Osteoblast (primary cell): ENCODE measurements at places on chromosomes 1 and 21.
A peak's percentile ranks its signal among the peaks of the same experiment; 100 is the strongest.

DNA sequence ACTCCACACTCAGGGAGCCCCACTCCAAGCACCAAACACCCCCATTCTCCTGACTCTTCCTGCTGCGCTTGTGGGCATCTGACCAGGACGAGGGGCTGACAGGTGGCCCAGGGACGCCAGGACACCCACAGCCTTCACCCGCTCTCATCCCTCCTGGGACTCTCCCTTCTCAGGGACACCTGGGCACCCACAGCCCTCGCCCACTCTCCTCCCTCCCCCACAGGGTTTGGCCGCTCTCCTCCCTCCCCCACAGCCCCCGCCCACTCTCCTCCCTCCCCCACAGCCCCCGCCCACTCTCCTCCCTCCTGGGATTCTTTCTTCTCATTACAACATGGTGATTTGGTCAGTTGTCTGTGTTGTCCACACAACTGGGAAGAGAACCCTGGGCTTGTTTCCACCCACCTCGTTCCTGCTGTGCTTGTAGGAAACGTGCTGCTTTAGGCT is 43.4 kb downstream of the PRDM15 start:
- no peaks in the 10 kb centered on the region for H3K4me1 ChIP-seq
- no peak overlapping the region for H3K27ac ChIP-seq
- peaks cover 18% of the 10 kb centered on the region for H3K36me3 ChIP-seq
- DNase-seq: no peak

- no peak for DNase-seq
- no peaks in the 10 kb centered on the region for H3K4me1 ChIP-seq
- no peaks in the 10 kb centered on the region for H3K36me3 ChIP-seq
- peaks cover 11% of the 10 kb centered on the region for H3K27me3 ChIP-seq
Measured at GRCh38 chr1:230056098-230056497, 10.9 kb upstream of the GALNT2 start.

DNA sequence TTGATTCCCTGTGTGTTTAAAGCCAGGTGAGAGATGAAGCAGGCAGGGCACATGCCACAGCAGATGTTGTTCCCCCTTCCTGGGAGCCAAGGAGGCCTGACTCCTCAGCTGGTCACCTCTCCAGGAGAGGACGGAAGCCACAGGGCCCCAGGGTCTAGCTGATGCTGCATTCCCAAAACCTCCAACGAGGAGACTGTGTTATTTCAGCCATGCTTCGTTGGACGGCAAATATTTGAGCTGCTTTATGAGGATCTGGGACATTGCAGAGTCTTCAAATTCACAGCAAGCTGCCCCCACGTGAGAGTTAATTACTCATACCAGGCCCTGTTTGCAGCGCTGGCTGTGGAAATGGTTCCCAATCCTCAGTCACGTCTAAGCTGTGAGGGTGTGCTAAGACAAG is 85.3 kb downstream of the CDC7 start:
- peaks cover 16% of the 10 kb centered on the region for H3K4me1 ChIP-seq
- H3K36me3 ChIP-seq: no peaks in the 10 kb centered on the region
- H3K27me3 ChIP-seq: no peaks in the 10 kb centered on the region
- no peak for DNase-seq

GRCh38 chr1:225688345-225688744 is 35.4 kb upstream of the ENAH start:
- peaks cover 35% of the 10 kb centered on the region for H3K4me1 ChIP-seq
- H3K36me3 ChIP-seq: no peaks in the 10 kb centered on the region
- H3K27ac ChIP-seq: no peak overlapping the region
- H3K27me3 ChIP-seq: no peaks in the 10 kb centered on the region

DNA sequence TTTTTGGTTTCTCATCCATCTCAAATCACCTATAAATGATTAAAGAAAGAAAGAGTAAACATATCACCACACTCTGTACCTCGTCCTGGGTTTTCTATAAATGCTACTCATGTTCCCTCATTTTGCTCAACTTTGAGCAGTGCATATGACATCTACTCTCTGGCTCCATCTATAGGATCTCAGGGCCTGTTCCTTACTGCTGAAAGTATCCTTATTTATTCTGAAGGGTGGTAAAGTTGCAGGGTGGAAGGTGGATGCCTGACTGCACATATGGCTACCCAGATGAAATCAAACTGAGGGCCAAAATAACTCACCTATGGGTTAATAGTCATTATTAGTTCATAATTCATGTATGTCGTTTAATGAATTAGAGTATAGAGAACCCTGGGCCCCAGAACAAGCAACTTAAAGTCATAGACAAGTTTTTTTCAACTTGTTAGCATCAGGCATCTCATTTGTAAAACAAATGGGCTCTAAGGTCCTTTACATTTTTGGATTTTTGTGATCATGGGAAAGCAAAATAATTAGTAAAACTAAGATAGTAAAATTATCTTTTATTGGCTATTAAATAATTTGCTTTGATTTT is 46.5 kb downstream of the NCF2 start:
- peaks cover 65% of the 10 kb centered on the region for H3K36me3 ChIP-seq
- H3K27me3 ChIP-seq: no peaks in the 10 kb centered on the region
- no peak overlapping the region for H3K4me3 ChIP-seq
- H3K4me1 ChIP-seq: no peaks in the 10 kb centered on the region
- no peak overlapping the region for H3K27ac ChIP-seq

- H3K27me3 ChIP-seq: no peaks in the 10 kb centered on the region
- H3K27ac ChIP-seq: no peak overlapping the region
- DNase-seq: no peak
Measured at GRCh38 chr1:160827418-160827817, 31.4 kb downstream of the LY9 start.

GRCh38 chr1:184576822-184577221 is 177.8 kb downstream of the EDEM3 start:
- H3K27ac ChIP-seq: no peak overlapping the region
- H3K4me1 ChIP-seq: no peaks in the 10 kb centered on the region
- no peak for DNase-seq
- H3K36me3 ChIP-seq: no peaks in the 10 kb centered on the region
- H3K4me3 ChIP-seq: no peak overlapping the region
- no peaks in the 10 kb centered on the region for H3K27me3 ChIP-seq

- DNase-seq: no peak
- H3K36me3 ChIP-seq: no peaks in the 10 kb centered on the region
- no peaks in the 10 kb centered on the region for H3K27me3 ChIP-seq
Measured at GRCh38 chr21:24988941-24989340, 618.3 kb downstream of the MRPL39 start.

- no peaks in the 10 kb centered on the region for H3K36me3 ChIP-seq
- no peak for DNase-seq
- no peaks in the 10 kb centered on the region for H3K27me3 ChIP-seq
- no peak overlapping the region for H3K4me3 ChIP-seq
Measured at GRCh38 chr1:220970311-220970710, 91.1 kb downstream of the HLX start.

DNA sequence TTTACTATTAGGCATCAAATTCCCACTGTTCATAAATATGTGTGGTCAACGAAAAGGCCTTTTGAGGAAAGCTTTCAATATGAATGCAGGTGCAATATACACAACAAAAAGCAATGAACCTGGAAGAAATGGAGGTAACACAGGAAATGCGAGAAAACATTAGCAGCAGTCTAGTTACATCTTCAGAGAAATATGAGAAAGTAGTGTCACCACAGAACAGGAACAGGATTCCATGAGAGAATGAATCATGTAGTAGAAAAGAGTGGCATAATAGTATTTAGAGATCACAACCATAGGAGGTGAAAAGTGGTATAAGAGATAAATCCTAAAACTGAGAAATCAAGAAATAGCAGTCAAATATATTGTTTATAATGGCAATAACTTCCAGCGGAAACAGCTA is 103.7 kb downstream of the AK5 start:
- H3K4me3 ChIP-seq: no peak overlapping the region
- H3K36me3 ChIP-seq: no peaks in the 10 kb centered on the region
- no peaks in the 10 kb centered on the region for H3K27me3 ChIP-seq
- H3K4me1 ChIP-seq: peaks cover 5% of the 10 kb centered on the region

DNA sequence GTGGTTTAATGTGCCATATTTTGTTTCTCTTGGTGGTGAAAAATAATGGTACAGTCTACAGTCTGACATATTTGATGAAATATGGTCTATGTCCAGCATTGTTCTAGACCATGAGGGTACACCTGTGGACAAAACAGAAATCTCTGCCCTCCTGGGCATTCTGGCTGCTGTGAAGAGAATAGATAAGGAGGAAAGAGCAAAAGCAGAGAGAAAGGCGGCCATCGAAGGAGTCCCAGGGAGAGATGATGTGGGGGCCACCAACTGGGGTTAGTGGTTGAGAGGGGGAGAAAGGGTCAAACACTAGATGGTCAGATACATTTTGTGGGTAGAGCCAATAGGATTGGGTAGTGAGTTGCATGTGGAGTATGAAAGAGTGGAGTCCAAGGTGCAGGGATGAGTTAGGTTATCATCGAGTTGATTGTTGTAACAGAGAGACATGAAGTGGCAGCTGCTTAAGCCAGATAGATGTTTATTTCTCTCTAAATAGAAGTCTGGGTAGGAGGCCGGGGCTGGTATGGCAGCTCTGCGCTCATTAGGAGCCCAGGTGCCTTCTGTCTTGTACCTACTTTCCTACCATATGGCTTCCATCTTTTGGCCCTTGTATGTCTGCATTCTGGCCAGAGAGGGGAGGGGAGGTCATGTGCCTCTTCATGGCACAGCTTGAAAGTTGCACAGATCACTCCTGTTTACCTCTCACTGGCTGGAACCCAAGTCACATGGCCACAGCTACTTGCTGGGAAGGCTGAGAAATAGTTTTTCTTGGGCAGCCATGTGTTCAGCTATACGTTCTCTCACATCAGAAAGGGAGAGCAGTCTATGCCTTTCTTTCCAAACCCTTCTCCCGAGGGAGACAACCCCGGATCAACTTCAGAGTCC is 13.0 kb downstream of the UBE4B start:
- DNase-seq: peak; percentile 36
- H3K4me1 ChIP-seq: peaks cover 18% of the 10 kb centered on the region
- H3K36me3 ChIP-seq: no peaks in the 10 kb centered on the region
- H3K4me3 ChIP-seq: no peak overlapping the region

- H3K4me1 ChIP-seq: no peaks in the 10 kb centered on the region
- DNase-seq: no peak
- H3K36me3 ChIP-seq: no peaks in the 10 kb centered on the region
- peaks cover 19% of the 10 kb centered on the region for H3K27me3 ChIP-seq
- no peak overlapping the region for H3K27ac ChIP-seq
Measured at GRCh38 chr21:34364921-34365320, 1.1 kb downstream of the KCNE2 start.

- H3K27ac ChIP-seq: no peak overlapping the region
- H3K4me3 ChIP-seq: no peak overlapping the region
Measured at GRCh38 chr1:30108186-30108585, 615.2 kb downstream of the MATN1 start.

- no peaks in the 10 kb centered on the region for H3K27me3 ChIP-seq
- H3K27ac ChIP-seq: no peak overlapping the region
- H3K36me3 ChIP-seq: no peaks in the 10 kb centered on the region
- no peaks in the 10 kb centered on the region for H3K4me1 ChIP-seq
- DNase-seq: no peak
- H3K4me3 ChIP-seq: no peak overlapping the region
Measured at GRCh38 chr1:185325413-185325812, 8.4 kb upstream of the IVNS1ABP start.

DNA sequence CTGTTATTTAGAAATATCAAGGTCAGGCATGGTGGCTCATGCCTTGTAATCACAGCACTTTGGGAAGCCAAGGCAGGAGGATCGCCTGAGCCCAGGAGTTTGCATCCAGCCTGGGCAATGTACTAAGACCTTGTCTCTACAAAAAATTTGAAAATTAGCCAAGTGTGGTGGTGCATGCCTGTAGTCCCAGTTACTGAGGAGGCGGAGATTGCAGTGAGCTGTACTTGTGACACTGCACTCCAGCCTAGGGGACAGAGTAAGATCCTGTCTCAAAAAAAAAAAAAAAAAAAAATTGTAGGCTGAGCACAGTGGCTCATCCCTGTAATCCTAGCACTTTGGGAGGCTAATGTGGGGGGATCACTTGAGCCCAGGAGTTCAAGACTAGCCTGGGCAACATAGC is 45.3 kb downstream of the PIK3CD start:
- no peaks in the 10 kb centered on the region for H3K27me3 ChIP-seq
- no peak for DNase-seq
- H3K27ac ChIP-seq: no peak overlapping the region
- no peak overlapping the region for H3K4me3 ChIP-seq

DNA sequence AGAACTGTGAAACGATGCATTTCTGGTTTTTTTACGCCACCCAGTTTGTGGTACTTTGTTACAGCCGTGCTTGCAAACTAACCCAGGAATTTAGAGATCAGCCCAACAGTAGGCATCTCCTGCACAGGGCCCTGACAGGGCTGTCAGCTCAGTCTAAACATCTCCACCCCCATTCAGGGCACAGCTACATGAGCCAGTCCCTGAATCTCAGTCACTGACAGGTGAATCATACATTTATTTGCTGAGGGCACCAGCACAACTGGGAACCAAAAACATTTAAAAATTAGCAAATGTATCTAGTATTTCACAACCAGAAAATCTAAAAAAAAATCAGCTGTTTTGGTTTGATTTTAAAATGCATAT is 30.7 kb downstream of the PRDX6 start:
- H3K27me3 ChIP-seq: no peaks in the 10 kb centered on the region
- peak; percentile 23 for DNase-seq
- H3K36me3 ChIP-seq: no peaks in the 10 kb centered on the region

DNA sequence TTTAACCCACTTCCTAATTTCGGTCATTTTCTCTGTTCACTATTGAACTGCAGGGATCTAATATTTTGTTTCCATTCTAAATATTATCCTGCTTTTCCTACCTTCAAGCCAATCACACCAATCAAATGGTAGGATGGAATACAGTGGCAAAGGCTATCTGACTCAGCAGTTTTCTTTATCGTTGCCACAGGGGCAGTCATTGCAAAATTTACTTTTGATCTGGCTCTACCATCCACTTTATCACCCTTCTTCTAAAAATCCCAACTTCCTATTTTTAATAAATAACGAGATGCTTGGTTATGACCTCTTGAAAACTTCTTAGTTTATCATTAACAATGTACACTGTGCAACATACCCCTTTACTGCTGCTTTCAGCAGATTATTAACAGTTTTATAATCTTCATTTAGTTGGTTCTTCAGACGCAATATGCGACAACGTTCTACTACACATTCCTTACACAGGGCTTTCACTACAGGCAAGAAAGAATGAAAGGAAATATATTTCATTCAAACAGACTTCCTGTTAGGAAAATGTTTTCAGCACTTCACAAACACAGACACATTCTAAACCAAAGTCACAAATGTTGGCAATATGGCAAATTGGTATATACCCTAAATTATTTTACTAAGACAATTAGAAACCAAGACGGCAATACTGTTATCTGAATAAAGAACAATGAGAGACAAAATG is 52.3 kb upstream of the RAP1GAP start:
- DNase-seq: no peak
- no peaks in the 10 kb centered on the region for H3K4me1 ChIP-seq
- no peak overlapping the region for H3K4me3 ChIP-seq
- H3K27ac ChIP-seq: no peak overlapping the region

DNA sequence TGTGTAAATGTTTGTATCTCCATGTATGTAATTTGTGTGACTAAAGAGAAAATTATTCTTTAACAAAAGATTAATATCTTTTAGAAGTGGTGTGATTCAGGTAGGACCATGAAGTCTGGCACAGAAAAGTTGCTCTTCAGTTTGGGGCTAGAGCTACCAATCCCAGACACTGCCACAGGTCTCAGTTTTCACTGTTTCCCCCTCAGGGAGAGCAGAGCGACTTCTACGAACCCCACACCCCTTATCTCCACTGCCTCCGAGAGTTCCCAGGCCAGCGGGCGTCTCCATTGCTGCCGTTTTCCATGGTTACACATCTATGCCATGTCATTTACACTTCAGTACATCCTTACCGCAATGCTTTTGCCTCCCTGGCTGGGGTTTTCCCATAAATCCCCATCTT is 93.0 kb upstream of the SMYD2 start:
- no peaks in the 10 kb centered on the region for H3K36me3 ChIP-seq
- peaks cover 59% of the 10 kb centered on the region for H3K27me3 ChIP-seq
- no peak overlapping the region for H3K4me3 ChIP-seq
- DNase-seq: no peak
